Nucleus accumbens (tissue), 56 donors: ENCODE measurements at places on chromosomes 11 and 22.

DNA sequence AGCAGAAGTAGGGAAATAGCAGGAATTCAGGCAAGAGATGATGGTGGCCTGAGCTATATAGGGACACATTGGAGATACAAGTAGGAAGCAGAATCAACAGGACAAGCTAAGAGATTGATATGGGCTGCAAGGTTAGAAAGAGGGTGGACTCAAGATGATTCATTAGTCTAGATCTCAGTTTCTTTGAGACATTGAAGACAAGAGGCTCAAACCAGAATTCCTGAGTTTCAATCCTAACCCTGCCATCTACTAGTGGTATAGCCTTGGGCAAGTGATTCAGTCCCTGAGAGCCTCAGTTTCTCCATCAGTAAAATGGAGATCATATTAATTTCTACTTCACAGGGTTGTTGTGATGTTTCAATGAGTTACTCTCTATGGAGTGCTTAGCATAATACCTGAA is 53.1 kb upstream of the NAV2 start:
- no peak for DNase-seq

DNA sequence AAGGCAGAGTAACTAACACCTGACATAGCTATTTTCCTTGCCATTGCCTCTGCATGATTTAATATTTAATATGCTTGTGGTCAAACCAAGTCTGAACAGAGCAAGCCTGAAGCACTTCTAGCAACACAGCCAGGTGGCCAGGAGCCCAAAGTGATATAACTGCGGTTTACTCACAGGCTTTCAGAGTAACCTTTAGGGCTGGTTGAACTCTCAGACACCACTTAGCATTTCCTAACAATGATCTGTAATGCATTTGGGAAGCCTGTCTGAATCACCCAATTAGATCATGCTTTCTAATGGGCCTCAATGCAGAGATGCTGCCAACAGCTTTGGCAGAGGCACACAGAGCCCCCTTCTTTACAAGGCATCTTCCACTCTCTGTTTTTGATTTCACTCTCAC is 96.1 kb downstream of the FDX1 start:
- DNase-seq: no peak

DNA sequence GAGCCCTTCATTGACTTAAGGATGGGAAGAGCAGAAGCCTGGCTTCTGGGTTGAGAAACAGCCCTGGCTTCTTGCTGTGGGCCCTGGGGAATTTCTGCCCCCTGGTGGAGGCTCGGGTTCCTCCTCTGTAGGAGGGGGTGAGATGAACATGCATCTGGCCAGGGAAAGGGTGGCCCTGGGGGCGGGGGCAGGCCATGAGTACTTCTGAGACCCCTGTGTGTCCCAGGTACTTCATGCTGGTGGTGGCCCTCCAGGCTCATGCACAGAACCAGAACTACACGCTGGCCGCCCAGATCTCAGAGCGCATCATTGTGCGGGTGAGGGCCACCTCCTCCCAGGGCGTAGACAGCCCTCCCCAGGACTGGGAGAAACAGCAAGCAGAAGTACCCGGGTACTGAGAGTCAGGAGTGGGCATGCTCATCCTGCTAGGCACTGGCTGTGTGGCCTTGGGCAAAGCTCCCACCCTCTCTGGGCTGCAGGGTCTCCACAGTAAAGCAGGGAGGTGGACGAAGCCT is 15.8 kb downstream of the TMEM258 start:
- DNase-seq: peak; percentile 32

DNA sequence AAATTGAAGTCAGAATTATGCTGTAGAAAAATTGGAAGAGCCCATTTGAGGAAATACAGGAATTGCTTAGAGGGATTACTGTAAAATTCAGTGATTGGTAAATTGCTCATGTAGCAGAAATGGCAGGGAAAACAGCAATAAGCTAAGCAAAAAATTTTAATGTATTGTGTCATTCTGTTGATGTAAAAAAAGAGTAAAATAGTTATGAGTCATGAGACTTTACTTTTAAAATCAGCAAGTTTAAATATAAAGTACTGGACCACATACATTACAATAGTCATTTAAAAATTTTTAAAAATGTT is 10.4 kb downstream of the PDHX start:
- no peak for DNase-seq

GRCh38 chr11:120964857-120965256 is 59.0 kb upstream of the TBCEL start:
- DNase-seq: no peak

DNA sequence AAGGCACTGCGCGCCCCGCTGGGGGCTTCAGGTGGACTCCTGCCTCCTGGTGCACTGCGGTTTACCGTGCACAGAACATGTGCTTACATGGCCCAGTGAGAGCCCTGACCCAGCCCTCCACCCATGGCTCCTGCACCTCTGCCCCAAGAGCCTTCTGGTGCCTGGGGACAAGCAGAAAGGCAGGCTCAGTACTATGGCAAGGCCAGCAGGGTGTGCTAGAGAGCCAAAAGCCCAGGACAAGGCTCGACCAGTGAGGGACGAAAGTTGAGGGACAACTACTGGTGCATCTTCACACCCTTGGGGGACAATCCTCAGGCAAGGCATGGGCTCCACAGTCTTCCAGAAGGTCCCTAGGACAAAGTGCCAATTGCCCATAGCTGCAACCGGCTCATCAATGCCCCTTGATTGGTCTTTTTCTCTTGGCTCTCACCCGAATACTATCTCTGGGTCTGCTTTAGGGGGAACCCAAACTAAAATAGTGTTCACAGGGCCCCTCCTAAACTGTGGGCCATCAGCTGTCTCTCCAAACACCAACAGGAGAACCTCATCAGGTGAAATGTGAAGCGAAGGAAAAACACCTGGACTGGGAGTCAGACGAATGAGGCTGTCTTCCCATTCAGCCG is 13.5 kb downstream of the PGA5 start:
- DNase-seq: peak; percentile 44

- DNase-seq: peak; percentile 33
These were observed 723 bp downstream of the CCDC89 start for GRCh38 chr11:85685125-85685819.

DNA sequence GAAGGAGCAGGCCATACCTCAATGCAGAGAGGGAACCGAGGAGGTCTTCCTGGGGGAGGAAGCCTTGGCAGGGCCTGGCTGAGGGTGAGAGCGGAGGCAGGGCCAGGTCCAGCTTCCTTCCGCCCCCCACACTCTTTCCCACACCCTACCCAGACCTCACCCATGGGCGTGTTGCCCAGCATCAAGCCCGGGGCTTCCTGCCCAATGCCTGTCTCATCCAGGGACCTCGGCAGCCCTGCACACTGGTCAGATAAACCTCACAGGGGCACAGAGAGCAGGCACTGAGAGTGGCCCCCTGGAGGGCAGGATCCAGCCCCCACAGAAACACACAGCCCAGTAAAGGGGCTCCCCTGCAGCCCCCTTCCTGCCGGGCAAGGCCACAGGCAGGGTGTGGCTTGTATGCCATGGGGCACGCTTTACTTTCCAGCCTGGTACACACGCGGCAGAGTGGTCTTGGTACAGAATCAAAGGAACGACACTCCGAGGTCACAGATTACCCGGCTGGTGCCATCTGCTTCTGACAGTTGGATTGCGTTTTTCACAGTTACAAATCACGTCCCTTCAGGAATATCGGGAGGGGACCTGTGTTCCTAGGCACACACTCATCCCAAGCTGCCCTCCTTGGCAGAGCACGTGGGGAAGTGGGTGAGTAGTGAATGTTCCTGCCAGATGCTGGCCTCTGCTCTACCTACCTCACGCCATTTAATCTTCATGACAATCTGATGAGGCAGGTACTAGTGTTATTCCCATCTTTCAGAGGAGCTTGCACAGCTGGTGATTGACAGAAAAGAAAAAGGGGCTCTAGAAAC is 20.0 kb upstream of the CD5 start:
- DNase-seq: no peak

DNA sequence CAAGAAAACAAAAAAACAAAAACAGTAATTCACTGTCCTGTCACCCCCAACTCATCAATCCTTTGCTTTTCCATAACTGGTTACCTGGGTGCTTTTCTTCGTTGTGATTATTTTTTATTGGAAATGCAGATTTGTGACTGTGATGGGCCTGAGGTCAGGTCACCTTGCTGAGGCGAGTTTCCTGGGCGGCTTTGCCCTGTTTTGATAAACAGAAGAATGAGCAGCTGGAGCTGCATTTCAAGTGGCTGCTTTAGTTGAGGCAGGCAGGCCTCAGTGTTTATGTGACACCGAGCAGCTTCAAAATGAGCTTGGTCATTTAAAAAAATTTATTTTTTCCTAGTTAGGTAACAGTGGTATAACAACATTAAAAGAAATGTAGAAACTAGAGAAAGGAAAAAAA is 22.2 kb downstream of the PTPRJ start:
- no peak for DNase-seq

GRCh38 chr22:48940266-48941032 is 887.2 kb downstream of the BRD1 start:
- DNase-seq: no peak

DNA sequence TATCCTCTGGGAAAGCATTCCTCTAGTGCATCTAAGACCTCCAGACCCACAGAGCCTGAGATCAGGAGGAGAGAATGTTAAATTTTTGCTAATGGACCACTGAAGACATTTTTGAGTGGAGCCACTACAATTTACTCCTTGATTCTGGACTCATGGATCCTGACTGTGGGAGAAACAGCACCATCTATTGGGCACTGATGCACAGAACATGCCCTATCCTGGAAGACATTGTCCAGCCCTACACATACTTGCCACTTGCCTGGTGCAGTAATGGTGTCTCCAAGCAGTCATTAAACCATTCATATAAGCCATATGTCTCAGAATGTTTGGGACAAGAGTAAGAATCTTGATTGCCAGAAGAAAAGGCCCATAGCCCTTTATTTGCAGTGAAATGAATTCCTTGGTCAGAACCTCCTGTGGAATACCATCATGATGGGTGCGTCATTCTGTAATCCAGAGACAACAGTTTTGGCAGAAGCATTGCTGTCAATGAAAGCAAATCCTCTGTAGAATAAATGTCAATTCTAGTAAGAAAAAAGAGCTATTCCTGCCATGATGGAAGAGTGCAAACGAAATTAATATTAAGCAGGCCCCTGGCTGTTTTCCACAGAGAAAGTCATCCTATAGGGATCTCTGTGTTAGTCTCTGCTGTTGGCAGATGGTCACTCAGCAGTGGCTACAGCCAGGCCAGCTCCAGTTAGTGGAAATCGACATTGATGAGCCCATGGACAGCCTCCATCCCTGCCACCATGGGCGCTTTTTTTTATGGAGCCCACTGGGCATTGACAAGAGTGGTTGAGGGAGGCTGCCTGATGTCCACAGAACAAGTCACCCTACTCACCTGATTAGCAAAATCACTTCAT is 43.5 kb downstream of the GGTLC2 start:
- no peak for DNase-seq

- DNase-seq: no peak
These were observed 15.7 kb downstream of the TSPO start for GRCh38 chr22:43167001-43167589.

- peak; percentile 68 for DNase-seq
These were observed 44.1 kb downstream of the MYH9 start for GRCh38 chr22:36343720-36344105.

DNA sequence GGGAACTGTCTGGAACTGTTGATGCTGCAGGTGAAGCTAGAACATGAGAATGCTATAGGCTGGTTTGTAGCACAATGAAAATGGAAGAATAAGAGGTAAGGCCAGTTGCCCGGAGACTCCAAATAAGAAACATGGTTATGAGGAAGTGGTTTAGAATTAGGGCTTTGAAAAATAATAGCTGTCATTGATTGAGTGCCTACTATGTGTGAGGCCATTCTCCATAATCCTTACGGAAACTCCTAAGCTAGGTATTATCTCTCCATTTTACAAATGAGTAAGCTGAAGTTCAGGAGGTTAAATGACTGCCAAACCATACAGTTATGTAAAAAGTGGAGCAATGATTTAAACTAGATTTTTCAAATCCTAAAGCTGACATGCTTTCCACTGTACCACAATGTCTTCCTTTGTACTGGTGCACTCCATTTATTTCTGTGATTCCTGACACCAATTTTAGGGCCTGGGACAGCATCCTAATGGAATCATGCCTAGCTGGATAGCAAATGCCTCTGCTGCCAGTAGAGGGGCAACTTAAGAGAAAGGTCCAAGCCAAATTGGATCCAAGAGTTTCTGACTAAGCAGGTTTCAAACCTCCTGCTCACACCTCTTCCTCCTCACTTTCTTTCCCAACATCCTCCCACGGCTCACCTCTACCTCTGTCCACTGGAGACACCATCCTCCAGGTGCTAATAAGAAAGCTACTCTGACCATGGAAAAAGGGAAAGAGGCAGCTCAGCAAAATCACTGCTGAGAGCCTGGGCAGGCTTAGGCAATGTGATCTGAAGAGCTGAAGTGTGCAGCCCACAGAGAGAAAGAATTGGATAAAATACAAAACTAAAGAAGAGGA is 46.9 kb upstream of the PICALM start:
- no peak for DNase-seq

DNA sequence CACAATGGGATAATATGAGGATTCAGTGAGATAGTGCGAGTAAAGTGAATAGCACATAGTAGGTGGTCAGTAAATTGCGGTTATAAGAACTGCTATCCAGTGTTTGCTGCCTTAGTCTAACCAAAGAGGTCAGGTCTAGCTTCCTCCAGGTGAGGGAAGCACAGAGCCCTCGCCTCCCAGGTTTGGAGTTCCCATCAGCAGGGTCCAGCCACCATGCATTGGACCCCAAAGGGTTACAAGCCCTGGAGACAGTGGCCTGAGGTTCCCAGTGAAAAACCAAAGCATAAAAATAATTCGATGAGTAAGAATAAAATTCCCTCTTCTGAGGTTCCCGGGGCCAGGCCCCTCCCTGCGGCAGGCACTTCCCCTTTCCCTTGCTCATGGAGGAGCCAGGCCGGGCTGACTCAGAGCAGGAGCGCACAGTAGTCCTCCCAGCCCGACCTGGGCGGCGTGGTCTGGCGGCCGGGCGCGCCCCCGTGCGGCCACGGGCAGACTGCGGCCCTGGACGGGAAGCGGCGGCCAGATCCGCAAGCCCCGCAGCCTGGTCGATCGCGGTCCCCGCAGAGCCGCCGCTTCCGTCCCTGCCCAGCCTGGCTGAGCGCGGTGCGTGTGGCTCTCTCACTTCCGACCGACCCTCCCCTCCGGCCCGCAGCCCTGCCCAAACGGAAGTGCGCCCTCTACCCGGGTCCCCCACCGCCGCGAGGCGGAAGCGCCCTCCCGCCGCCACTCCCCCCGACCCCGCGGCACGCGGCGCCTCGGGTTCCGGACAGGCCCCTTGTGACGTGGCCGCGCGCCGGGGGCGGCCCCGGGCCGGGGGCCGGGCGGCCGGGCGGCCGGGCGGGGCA is at the start of gene SLC39A13:
Gene SLC39A13, plus strand, starts transcription at position 845 of the 845 bp plus-strand sequence. CDS start 1,505 bp downstream, outside the sequence.
- DNase-seq: peak; percentile 88

DNA sequence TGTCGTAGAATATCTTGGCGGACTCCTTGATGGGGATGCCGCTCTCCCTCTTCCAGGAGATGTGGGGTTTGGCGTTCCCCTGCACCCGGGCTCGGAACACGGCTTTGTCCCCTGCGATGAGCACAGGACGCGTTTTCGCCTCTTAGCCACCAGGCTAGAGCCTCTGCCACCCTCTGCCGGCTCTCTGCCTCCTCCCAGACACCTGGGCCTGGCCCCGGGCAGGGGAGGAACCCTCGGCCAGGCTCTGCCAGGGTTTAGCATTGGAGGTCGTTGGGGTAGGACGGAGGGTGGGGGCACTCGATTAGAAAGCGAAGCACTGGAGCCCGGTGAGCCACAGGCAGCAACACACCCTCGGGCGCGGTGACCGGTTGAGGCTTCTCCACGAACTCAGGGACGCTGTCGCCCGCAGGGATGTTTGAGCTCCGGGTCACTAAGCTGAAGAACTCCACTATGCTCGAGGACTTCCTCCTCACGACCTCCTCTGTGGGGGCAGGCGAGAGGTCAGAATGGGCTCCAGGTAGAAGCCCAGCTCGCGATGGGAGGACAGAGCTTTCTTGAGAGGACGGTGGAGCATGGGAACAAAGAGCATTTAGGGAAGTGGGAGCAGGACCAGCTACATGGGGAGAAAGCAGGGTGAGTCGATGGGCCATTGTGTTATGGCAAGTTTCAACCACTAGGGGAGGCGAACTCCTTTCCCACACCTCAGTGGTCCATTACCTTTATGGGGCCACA is 4.3 kb downstream of the IGSF22 start:
- DNase-seq: no peak
